ENCODE measurements at places on chromosomes 7 and 10. TPM values are rescaled to one million over a fixed set of nuclear protein-coding genes. Genes with fewer than 3 reads are reported as not detected.

The NUTM2D gene
- 4.4 TPM for total RNA-seq

The CCDC136 gene
- total RNA-seq, result 7.3 TPM

The CAMK2G gene
- total RNA-seq, result 78.0 TPM

The BAMBI gene
- 165 TPM for total RNA-seq

The LRRN3 gene
- total RNA-seq, result 0.68 TPM

The CDC14C gene
- total RNA-seq, result not detected

The FZD8 gene
- 3.4 TPM for total RNA-seq

The DIP2C gene
- total RNA-seq, result 11.4 TPM

The MYH16 gene
- not detected for total RNA-seq
